Left lung (tissue), 14 donors: ENCODE measurements at places on chromosomes 1 and 21. TPM values are rescaled to one million over a fixed set of nuclear protein-coding genes. Genes with fewer than 3 reads are reported as not detected.

DNA sequence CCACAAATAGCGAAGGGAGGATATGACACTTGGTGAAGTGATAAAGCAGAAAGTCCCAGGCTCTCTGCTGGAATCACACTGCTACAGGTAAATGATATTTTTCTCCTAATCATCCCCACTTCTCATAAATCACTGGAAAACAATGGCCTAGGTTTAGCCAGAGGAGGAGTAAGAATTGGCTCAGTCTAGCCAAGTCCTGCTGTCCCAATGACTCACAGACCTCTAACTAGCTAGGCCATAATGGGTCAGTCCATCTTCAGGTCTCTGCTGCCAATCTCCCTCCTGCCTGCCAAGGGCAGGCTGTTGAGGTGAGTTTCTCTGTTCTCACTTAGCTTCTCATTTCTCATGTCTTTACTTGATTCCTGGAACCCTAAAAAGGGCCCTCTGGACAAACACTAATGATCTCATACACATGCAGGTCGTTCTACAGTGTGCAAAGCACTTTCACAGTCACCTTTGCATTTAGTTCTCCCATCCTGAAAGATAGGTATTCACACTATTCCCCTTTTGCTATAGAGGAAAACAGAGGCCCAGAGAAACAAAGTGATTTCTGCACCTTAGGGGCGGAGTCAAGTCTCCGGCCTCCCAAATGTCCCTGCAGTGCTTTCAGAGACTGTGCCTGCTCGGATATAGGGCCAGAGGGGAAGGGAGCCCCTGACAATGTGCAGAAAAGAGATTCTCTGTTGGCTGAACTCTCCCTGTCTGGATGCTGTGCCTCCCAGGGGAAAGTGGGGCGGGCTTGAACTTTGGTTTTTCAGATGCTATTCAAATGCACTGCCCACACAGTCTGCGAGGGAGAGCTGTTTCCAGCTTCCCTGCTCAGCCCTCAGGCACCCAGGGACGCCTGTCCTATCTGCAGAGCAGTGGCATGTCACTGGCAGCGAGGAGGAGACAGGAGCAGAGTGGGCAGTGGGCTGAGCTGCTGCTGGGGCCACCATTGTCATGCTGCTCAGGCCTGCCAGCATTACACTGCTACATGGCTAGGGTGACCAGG, 3.9 kb upstream of the CDK18 start:
- H3K4me3 ChIP-seq, result no peak overlapping the region
- DNase-seq, result no peak
- peaks cover 5% of the 10 kb centered on the region for H3K4me1 ChIP-seq
- no peaks in the 10 kb centered on the region for H3K36me3 ChIP-seq
- H3K27ac ChIP-seq, result no peak overlapping the region
- no peaks in the 10 kb centered on the region for H3K27me3 ChIP-seq

GRCh38 chr1:112460615-112461014, 48.1 kb upstream of the WNT2B start:
- peak; percentile 52 for DNase-seq
- H3K27me3 ChIP-seq, result no peaks in the 10 kb centered on the region
- H3K27ac ChIP-seq, result peak overlapping the region; percentile 63
- H3K4me3 ChIP-seq, result no peak overlapping the region

Gene HOOK1
- total RNA-seq, result 12.4 TPM

Gene CNR2
- total RNA-seq, result 0.05 TPM

Gene SLC1A7
- total RNA-seq, result 1.2 TPM

Gene DISP1
- 23.9 TPM for total RNA-seq

DNA sequence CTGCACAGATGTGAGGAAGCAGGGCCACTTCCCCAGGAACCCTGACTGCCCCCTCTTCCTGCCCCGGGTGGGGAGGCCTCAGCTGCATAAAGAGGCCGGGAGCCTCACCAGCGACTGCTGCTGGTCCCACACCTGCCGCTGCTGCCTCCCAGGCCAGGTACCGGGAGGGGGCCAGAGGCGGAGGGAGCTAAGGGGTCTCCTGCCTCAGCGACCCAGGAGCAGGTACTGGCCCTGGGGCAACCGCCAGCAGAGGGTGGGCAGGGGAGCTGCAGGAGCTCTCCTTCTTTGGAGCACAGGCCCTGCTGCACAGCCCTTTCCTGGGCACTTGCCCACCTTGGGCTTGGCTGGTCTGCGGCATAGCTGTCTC, 6.8 kb downstream of the GJC2 start:
- H3K27me3 ChIP-seq, result peaks cover 3% of the 10 kb centered on the region
- no peak overlapping the region for H3K4me3 ChIP-seq
- H3K36me3 ChIP-seq, result no peaks in the 10 kb centered on the region
- DNase-seq, result no peak
- H3K4me1 ChIP-seq, result peaks cover 12% of the 10 kb centered on the region

GRCh38 chr1:192905049-192905448, 96.2 kb downstream of the RGS2 start:
- H3K27ac ChIP-seq, result no peak overlapping the region
- no peaks in the 10 kb centered on the region for H3K36me3 ChIP-seq
- no peak for DNase-seq
- H3K4me3 ChIP-seq, result no peak overlapping the region
- H3K4me1 ChIP-seq, result no peaks in the 10 kb centered on the region

- H3K36me3 ChIP-seq, result no peaks in the 10 kb centered on the region
- no peaks in the 10 kb centered on the region for H3K27me3 ChIP-seq
- H3K4me3 ChIP-seq, result no peak overlapping the region
These were observed 215.2 kb downstream of the URB2 start for GRCh38 chr1:229841230-229841629.
